Stimulated activated CD8-positive, alpha-beta memory T cell treated with anti-CD3 and anti-CD28 coated beads, Interleukin-15, amount 100 ng/mL, for 1 hour (primary cell): ENCODE measurements at places on chromosomes 2 and 18.

- DNase-seq, result no peak
Observed at GRCh38 chr2:173353556-173353955, 1.1 kb upstream of the CDCA7 start.

DNA sequence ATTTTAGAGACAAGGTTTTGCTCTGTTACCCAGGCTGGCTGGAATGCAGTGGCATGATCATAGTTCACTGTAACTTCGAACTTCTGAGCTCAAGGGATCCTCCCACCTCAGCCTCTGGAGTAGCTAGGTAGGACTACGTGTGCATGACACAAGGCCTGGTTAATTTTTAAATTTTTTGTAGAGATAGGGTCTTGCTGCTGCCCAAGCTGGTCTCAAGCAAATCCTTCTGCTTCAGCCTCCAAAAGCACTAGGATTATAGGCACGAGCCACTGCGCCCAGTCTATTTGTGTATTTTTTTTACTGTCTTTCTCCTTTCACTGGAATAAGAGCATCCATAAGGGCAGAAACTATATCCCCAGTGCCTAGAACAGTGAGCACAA, 89.3 kb downstream of the PLEKHM3 start:
- DNase-seq, result no peak

- no peak for DNase-seq
Observed at GRCh38 chr2:197208841-197209240, 101.7 kb downstream of the ANKRD44 start.

DNA sequence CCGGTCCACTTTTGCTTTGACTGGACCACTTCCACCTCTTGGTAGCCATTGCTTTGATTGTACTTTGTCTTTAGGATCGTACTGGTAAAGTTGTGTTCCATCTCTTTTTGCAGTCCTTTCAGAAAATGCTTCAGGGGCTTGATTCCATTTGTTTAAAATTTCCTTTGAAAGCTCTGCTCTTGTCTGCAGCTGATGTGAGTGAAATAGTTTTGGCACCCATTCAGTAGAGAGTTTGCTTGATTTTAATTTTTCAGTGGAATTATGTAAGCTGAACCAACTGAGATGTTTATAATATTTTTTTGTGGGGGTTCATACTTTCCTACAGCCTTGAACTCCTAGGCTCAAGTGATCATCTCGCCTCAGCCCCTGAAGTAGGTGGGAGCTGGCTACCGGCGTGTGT, 7.6 kb upstream of the MIB1 start:
- no peak for DNase-seq

- no peak for DNase-seq
Observed at GRCh38 chr2:119029297-119029696, 87.3 kb downstream of the MARCO start.

DNA sequence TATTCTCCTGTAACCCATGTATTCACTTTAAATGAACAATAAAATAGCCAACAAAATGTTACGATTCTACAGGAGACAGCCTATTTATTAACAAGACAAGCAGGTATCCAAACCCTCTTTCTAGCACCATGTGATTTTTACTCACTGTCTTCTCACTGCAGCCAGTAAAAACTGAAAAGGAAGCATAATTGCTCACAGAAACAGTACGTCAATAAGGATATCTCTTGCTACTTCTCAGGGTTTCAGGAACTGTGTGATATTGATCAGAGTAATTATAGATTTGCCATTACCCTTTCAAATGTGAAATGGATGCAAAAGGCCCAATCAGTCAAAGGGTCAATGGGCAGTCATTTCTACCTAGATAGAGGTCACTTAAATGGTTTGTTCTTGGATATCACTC, 1473.8 kb upstream of the DDX18 start:
- DNase-seq, result no peak

DNA sequence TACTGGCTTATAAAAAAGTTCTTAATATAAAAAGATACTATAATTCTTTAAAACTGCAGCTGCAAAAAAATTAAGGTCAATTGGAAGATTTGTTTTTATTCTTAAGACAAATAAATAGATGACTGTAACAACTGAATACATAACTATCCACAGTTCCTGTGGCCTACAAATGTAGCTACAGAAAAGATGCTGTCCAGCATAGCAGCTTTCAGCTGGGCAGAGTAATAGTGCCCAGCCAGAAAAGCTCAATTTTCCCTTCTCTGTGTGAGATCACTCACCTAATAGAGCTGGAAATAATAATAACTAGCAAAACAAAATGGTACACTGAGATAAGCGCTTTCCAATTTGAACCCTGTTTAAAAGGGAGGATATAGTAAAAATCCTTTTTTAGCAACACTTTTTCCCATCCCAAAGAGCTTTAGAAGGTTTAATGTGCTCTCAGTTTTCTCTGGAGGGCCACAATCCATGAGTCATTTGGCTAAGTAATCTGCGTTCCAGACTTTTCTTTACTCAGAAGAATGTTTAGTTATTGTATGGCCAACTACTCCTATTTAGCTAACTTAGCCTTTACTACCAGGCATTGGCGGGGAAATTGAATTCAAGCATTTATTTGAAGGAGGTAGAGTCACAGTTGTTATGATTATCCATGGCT, 158.1 kb upstream of the SLC39A10 start:
- DNase-seq, result no peak

DNA sequence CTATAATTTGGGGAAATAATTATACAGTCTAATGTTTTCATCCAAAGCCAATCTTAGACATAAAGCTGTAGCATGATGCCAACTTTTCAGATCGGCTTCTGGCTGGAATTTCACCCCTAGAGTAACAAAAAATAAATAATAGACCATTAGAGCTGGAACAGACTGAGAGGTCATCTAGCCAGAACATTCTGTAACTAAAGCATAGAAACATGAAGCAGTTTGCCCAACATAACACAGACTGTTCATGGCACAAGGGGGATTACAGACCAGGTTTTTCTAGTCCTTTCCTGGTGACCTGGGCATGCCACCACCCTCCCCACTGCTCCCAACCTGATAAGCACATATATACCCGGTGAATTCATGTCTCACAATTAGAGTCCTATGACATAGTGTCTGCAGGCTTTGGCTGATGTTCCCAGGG, 116.4 kb upstream of the PPP1CB start:
- no peak for DNase-seq

DNA sequence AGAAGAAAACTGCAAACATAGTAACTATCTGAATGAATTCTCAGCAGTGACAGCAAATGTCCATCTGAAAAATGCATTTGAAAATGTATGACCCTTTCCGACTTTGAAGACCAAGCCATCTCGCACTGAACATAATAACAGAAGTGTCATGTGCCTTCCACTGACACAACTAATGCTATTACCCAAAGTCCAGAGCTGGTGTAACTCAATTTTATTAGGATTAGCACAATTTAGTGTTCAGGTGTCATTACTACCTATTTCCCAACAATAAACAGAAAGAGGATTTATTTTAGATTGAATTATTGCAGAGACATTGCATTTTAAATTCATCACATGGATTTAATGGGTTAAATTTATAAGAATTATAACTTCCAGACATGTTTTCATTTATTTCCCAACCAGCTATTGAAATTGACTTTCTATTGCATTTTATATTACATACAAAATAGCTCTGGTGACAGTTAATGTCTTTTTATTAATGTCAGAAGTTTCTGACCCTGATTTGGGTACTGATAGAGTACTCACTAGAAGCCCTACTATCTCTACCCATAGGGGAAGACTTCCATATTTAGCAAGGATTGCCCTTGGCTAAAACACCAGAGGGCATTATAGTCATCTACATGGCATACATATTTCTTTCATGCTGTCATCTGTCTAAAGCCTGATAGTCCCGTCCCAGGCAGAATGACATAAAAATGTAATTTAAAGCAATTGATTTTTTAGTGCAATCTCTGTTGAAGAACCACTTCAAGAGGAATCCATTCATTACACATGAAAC, 7.0 kb upstream of the STK39 start:
- DNase-seq, result no peak

DNA sequence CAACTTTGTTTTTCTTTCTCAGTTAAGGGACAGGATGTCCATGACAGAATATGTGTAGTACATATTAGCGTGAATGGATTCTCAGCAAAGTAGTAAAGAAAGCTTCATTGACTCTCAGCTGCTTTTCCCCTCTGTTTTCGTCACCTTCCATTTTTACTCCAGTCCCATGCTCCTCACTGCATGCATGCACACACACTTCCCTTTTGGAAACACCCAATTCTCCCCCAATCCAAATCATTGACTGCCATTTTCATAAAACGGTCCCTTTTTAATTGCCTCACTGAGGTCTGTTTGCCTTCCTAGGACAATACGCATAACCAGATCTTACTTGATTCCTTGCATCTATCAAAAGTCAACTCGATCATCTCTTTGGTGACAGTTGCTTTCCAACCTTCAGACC, 287.5 kb upstream of the PARD3B start:
- no peak for DNase-seq

GRCh38 chr2:71749671-71750101, 296.3 kb downstream of the DYSF start:
- no peak for DNase-seq

DNA sequence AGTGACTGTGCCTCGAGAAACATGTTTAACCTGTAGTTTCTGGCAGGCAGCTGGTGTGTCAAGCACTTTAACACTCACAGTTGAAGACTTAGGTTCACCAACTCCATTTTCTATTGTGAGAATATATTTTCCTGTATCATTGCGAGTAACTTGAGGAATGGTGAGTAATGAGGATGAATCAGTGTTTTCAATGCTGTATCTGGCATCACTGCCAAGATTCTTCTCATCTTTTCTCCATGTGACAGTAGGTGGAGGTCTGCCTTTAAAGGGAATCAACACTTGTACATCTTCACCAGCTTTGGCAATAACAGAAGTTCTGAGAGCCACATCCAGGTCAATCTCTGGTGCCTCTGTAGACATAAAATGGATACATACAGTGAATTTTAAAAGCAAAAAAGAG, 72.8 kb downstream of the PLEKHA3 start:
- DNase-seq, result no peak

GRCh38 chr2:66846887-66847286, 412.0 kb downstream of the MEIS1 start:
- DNase-seq, result no peak

DNA sequence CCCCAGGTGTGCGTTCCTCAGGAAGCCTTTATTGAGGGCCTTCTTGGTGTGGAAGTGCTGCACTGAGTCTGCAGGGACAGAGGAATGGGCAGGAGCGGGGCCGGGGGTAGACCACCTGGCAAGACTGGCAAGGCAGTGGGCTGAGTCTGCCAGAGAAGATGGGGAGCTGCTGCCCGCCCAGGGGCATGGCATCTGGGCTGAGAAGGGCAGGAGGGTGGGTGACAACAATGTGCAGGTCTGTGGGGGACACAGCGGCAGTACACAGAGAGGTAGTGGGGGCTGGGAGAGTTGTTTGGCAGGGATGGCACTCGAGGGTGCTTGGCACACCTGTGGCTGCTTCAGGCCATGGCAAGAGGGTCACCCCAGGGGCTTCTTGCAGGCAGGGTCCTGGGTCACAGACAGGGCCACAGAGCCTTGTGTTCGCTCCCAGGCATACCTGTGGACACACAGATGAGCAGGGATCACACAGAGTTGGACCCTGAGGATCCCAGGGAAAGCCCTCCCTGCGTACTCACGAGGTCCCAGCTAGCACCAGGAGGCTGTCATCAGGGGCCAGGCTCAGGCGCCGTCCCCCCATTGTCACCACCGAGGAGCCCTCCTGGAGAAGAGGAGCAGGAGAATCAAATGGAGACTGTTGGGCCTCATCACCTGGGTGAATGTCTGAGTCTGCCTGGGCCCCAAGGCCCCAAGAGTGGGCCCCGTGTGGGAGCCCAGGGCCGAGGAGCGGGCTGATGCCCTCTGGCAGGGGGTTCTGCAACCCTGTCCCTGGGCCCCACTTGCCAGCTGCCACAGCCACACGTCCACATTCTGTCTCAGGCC, 3.4 kb upstream of the OXER1 start:
- no peak for DNase-seq

GRCh38 chr2:104444889-104445288, 409.0 kb upstream of the POU3F3 start:
- DNase-seq, result no peak

DNA sequence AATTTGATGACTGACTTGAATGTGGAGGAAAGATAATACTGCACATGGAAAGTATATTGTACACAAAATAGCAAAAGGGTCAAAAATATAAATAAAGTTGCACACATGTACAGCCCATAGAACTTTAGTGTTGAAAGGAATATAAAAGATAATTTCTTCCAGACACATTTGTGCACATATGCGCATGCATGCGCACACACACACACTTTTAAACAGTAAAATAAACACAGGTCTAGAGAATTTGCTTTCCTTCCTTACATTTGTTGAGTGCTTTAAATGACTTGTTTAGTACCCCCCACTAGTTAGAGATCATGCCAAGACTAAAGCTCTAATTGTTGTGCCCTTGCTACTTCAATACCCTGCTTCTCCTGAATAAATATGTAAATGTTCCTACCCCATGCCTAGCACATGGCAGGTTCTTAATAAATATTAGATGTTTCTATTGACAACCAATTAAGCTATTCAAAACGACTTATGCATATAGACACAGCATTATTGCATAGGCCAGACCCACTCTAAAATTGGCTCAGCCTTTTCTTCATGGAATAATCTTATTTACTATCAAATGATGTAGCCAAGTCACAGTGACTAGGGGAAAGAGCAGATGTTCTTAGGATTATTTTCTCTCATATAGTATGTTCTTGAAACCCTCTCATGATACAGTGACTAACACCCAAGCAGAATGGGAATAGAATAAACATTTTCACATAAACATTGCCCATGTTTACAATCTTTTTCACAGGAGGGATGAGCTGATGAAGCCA, 165.5 kb upstream of the ACVR2A start:
- DNase-seq, result no peak

- DNase-seq, result no peak
Observed at GRCh38 chr2:166057370-166058164, 70.3 kb downstream of the SCN1A start.

- no peak for DNase-seq
Observed at GRCh38 chr18:12911929-12912703, 28.1 kb upstream of the PTPN2 start.

DNA sequence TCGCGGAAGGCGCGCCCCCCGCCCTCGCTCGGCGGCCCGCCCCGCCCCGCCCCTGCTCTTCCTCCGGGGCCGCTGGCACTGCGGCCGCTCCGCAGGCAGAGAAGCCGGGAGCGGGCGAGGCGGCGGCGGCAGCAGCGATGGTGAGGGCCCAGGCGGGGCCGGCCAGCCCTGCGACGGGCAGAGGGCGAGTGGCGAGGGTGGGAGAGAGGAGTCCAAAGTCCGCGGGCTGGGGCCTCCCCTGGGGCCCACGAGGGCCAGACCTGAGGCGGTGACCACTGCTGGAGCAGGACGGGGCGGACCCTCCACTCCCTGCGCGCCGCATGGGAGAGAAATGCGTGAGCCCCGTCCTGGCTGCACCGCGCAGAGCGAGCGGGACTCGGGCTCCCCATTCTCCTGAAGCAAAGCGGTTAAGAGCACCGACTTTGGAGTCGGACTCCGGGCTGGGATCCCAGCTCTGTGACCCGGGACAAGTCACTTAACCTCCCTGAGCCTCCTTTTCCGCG, at the start of gene VAMP5:
TSS of gene VAMP5 (plus strand) at position 78 of the 503 bp plus-strand sequence. CDS start at position 138, 60 bp downstream.
- no peak for DNase-seq

- no peak for DNase-seq
Observed at GRCh38 chr2:190986221-190986953, 27.6 kb downstream of the STAT1 start.
